Naive thymus-derived CD4-positive, alpha-beta T cell (primary cell): ENCODE measurements at places on chromosomes 6 and 20. TPM values are rescaled to one million over a fixed set of nuclear protein-coding genes. Genes with fewer than 3 reads are reported as not detected.

DNA sequence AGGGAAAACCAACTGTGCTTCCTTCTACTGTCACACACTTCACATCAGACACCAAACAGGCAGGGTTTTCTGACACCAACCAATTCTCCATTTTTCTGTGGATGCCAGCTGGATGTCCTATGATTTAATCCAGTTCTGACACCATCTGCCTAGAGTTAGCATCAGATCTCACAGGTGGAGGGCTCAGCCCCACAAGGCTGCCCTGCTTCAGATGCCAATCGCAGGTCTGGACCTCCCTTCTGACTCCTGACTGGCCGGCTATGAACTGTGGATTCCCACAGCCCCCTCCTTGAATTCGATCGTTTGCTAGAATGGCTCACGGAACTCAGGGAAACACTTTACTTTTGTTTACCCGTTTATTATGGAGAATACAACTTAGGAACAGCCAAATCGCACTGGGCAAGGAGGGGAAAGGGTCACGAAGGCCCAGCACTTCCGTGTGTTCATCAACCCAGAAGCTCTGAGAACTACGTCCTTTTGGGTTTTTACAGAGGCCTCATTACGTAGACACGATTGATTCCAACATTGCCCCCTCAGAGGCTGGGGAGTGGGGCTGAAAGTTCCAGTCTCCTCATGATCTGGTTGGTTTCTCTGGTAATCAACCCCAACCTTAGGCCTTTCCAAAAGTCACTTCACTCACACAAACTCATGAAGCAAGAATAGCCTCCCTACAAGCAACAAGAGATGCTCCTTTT is 25.4 kb upstream of the MAS1 start:
- DNase-seq = no peak

DNA sequence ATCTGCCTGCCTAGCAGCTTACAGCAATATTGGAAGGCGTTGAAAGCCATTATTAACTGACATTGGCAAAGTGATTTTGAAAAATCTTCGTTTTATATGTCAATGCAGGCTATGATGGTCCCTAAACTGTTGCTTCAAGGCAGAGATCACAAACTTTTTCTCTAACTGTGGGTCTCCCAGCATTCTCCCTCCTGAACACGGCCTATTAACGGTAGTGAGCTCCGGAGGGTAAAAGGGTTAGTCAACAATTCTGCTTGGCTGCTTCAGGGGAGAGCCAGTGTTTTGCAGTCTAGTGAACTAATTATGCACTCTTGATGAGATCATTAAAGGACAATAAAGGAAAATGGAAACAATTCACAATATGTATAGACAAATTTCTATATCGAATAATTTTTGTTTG is 261.8 kb upstream of the QKI start:
- no peak for DNase-seq

DNA sequence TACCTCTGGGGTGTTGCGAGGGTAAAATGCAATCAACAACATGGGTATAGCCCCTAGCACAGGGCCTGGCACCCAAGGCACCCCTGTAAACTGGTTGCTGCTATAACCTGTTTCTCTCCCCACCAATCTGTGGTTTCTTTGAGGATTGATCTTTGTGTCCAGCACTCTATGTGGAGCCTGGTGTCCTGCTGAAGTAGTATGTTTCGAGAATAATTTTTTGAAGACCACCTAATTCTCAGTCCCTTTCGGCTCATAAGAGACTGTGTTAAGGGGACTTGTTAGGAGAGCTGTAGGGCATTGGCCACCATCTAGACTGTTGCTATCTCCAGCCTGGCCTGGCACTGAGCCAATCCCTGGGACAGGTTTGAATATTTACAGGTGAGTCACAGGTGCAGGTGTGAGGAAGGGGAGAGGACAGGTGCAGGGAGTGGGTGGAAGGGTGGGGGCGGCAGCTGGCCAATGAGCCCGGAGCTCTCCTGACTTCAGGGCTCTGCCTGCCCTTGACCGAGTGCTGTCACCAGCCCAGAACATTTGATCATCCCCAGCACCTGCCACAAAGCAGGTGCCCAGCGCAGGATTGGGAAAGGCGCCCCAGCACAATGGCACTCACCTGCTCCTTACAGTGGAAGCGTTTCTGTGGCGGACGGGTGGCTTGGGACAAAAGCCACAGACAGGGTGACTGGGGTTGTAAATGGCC is 8.1 kb upstream of the C20orf144 start:
- DNase-seq = no peak

GRCh38 chr6:105204768-105205167 is 25.0 kb upstream of the POPDC3 start:
- DNase-seq = no peak

DNA sequence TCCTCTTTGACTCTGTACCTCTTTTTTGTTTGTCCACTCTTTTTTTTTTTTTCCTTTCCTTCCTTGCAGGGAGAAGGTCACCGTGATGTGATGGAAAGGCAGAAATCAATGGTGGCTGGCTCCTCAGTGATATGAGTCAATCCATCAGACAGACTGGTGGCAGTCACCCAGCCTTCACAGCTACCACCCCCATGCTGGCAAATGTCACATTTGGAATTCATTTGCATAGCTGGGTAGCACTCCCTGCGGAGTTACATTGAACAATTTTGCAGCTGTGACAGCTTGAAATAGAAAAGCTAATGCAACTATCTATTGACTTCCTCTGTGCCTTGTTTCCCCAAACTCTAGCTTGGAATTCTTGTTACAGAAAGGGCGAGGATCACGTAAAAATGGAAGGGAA is 668.4 kb downstream of the C6orf118 start:
- no peak for DNase-seq

The DNAAF9 gene
- total RNA-seq = 3.6 TPM

The CLDN20 gene
- total RNA-seq = not detected

The GPSM3 gene
- 325 TPM for total RNA-seq

The SEL1L2 gene
- not detected for total RNA-seq

The TREM1 gene
- not detected for total RNA-seq

The PXMP4 gene
- total RNA-seq = 10.1 and 13.3 TPM in 2 replicates

The PLN gene
- total RNA-seq = 0.20 TPM
